NCI-H2029 (cell line): ENCODE measurements at places on chromosomes 5 and 9.

DNA sequence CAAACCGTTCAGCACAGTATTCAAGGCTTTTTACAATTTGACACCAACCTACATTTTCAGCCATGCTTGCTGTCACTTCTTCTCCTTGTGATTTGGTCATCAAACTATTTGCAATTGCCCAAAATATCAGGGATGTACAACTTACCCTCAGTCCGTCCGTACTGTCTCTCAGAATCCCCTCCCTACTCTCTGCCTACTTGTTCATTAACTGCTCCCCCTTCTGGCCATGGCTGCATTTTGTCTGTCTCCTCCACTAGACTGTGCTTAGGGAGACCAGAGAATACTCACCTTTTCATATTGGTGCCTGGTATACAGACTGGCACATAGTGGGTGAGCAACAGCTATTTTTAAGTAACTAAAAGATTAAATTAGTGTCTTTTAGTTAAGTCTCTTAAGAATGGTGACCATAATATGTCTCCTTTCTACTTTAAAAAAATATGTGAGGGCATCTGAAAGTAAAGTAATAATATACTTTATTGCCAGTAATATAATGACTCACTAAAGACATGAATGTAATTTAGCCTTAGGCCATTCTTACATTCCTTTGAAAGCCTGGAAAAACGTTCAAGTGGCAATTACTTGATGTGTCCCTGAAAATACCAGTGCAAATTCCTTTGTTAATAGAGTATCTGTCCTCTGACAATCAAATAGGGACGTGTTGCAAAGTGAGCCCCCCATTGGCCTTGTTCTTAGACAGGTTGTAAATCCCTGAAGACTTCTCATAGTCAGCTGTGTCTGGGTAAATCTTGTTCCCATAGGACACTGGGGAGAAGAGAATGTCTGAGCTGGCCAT is 27.8 kb downstream of the PRLR start:
- DNase-seq = no peak

- DNase-seq = no peak
These were observed 22.9 kb upstream of the PPIC start for GRCh38 chr5:123059455-123059854.

DNA sequence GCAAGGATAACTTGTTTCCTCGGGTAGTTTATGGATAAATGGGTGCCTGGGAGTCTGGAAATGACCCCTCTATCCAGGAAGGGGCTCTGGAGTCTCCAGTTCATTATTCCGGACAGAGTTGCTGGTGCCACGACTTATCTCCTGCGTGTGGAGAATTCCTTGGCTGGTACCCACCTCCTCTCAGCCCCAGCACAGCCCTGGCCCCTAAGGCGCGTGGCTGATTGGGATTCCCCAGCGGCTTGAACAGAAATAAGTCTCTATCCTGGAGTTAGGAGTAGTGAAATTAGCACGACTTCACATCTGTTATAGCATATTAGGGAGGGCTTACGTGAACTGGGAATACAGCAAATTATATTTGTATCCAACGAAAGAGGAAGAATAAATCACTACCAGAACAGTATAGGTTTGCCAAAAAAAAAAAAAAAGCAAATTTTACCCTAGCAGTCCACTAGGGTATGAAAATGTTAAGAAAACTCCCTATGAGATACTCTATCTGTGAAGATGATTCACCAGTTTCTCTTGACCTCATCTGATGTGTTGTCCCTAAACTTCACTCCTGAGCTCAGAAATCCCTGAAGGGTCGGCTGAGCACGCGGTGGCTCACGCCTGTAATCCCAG is 172.5 kb upstream of the OTULINL start:
- DNase-seq = no peak

DNA sequence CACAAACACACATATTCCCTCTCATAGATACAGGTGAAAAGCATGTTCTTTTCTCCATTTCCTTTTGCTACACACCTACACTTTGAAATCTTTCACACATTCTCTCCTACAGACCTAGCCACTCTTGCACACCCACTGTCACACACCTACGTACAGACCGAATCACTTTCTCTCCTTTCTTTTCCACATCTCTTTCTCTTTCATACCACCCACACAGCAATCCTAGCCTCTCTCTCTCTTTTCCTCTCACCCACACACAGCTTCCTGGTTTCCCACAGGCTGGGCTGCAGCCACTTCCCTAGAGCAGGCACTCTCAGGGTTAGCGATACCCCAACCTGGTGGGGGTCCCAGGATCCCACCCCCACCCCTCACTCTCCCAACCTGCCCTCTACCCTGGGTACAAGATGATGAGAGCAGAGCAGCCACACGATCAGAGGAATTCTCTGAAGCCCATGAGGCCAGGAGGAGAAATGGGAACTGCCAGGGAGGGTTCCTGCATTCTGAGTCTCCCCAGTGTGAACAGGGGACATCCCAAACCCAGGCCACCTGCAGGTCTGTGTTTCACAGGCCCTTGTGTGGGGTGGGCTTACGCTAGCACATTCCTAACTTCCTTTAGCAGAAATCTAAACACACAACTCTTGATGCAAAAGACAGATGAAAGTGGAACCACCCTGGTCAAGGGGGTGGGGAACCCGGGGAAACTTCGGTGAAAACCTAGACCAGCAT is 17.1 kb upstream of the SYNPO start:
- no peak for DNase-seq

DNA sequence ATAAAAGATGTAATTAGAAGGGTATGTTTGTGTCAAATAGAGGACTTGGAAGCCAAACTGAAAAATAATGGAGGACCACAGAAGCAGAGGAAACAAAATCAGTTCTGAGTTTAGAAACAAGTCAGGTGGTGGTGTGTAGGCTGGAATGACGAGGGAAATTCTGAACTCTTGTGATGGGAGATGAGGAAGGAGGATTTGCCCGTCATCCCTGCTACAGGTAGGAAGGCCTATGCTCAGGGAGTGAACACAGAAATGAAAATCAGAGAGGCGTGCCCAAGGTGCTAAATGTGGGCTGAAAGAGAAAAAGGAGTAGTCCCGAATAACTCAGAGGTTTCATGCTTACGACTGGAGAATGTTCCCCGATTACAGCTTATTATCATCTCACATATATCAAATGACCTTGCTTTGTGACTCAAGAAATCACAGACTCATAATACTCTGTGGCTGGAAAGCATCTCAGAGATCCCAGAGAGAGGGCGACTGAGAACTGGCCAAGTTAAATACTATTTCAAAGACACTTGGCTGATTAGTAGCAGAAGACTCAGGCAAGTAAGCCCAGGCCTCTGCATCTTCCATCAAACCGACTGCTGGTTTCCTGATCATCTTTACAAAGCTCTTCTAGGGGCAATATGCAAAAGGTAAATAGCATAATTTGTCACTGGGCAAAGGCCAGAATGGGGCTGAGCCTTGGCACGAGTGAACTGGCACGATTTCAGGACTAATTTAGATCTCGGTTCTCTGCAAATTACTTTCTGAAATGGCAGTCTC is 126.0 kb downstream of the SUSD1 start:
- DNase-seq = peak; percentile 39

DNA sequence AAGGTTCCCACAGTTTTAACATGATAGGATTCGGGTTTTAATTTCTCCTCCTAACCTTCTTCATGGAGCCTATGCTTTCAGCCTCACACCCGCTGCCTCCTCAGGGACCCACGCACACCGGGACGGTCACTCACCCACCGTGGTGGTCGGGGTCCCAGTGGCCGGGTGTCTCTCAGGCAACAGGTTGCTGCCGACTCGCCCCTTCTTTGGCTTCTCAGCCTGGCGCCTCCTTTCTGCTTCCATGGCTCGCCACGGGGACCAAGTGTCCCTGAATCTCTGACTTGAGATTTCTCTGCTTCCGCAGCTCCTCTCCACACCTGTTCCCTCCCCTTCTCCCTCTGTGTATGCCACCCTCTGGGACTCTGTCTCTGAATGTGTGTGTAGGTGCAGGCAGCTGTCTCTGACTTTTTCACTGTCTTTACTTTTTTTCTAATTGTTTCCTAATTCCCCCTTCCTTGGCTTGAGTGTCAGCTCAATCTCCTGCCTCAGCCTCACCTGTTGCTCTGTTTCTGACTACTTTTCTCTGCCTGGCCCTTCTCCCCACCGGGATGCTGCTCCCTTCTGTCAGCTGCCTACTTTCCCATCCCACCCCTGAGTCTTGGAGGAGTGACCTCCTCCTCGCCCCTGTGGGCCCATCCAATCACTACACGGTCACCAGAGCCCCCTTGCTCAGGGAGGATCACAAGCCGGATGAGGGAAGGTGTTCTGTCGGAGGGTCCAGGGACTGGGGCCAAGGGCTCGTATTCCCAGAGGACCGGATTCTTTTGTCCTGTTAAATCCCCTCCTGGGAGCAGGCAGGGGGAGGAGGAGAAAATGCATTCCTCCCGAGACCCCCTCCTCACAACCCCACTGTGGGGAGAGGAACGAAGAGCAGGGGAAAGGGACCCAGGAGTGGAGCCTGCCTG is at the start of gene PROP1:
Gene PROP1, minus strand, starts transcription at position 552 of the 905 bp plus-strand sequence. Its CDS starts 309 bp downstream, at position 243.
- no peak for DNase-seq

- no peak for DNase-seq
These were observed 302.7 kb upstream of the RFX3 start for GRCh38 chr9:3828495-3828894.

GRCh38 chr5:143653766-143654282 is 158.1 kb upstream of the HMHB1 start:
- DNase-seq = no peak

GRCh38 chr5:69343083-69343482 is 10.5 kb upstream of the CCDC125 start:
- no peak for DNase-seq

DNA sequence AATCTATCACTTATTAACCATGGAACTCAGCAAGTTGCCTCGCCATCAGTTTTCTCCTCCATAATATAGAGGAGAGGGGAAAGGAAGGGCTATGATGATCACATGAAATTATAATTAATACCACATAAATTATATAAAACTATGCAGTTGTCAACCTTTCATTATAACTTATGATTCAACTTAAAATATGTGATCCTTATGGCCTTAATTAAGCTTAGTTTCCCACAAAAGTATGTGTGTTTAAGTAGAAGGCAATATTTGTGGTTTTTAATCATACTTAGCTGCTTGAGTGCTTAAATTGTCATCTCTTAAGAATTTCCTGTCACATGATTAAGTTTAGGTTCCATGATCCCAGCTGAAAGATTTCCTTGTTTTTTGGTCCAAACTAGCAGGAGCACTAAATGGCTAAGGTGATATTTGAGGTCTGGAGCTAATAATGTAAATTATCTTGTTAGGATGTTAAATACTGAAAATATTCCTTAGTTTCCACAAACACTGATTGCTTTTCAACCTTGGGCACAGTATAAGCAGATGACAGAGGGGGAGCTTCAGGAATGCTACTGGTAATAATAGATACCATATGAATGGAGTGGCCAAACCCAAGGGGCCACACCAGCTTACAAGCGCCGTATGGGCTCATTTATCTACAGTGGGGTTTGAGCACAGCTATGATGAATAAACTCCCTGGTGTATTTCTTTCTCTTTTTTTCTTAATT is 26.4 kb upstream of the F2R start:
- no peak for DNase-seq

DNA sequence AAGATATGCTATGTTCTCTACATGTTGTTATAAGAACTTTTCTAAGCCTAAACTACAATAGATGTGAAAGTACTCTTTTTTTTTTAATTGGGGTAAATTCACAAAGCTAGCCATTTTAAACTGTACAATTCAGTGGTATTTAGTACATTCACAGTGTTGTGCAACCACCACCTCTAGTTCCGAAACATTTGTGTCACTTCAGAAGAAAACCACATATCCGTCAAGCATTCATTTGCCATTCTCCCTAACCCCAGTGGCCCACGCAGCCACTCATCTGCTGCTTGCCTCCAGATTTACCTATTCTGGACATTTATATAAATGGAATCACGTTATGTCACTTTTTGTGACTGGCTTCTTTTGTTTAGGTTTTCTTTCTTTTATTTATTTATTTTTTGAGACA is 43.1 kb downstream of the SPTAN1 start:
- no peak for DNase-seq

GRCh38 chr9:136671646-136672430 is 9.1 kb downstream of the EGFL7 start:
- no peak for DNase-seq

DNA sequence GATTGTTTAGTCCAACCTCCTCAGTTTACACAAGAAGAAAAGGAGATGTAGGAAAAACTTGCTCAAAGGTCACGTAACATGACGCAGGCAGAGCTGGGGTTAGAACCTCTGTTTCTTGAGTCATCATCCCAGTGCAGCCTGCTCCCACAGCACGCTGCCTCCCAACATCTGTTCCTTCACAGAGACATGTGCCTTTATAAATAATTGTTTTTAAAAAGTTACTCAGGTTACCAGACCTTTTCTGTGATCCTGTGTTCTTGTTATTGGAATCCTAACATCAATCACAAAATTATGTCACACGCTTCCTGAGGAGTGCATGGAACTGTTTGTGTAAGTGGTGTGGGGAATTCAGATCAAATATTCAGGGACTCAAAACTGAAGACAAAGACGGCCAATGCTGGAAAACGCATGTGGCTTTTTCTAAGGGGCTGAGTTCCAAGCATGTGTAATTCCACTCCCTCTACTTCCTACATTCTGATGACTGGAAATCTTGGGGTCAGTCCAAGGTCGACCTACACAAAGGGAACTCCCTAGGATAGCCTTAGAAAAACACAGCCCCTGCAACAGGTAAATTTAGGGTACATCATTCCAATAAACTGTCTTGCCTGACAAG is 184.3 kb downstream of the TSSK1B start:
- DNase-seq = no peak

- DNase-seq = no peak
These were observed 233.1 kb downstream of the ADAMTSL1 start for GRCh38 chr9:18707061-18707461.

- DNase-seq = peak; percentile 12
These were observed 60.7 kb downstream of the SLC1A1 start for GRCh38 chr9:4550777-4551484.

GRCh38 chr9:71783120-71783523 is 14.8 kb upstream of the CEMIP2 start:
- no peak for DNase-seq

GRCh38 chr9:125532412-125532811 is 174.6 kb downstream of the MAPKAP1 start:
- no peak for DNase-seq

DNA sequence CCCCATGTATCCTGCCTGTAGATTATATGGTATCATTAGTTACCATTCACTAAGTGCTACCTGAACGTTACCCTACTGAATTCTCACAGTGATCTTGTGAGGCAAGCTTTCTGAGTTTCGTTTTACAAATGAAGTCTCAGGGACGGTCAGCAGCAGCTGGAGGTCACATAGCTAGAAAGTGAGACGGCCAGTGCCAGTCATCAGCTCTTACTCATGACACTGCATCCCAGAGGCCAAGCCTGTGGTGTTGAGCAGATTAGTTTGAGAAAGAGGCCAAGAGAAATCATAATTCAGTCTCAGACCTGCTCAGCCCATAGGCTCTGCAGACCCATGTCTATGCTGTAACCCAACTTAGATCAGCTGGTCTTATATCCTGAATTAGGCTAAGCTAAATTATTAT is 95.7 kb upstream of the EGFLAM start:
- no peak for DNase-seq

GRCh38 chr9:97769208-97769607 is 72.1 kb upstream of the XPA start:
- DNase-seq = no peak
